Urothelium cell line (cell line): ENCODE measurements at places on chromosomes 1 and 21.

DNA sequence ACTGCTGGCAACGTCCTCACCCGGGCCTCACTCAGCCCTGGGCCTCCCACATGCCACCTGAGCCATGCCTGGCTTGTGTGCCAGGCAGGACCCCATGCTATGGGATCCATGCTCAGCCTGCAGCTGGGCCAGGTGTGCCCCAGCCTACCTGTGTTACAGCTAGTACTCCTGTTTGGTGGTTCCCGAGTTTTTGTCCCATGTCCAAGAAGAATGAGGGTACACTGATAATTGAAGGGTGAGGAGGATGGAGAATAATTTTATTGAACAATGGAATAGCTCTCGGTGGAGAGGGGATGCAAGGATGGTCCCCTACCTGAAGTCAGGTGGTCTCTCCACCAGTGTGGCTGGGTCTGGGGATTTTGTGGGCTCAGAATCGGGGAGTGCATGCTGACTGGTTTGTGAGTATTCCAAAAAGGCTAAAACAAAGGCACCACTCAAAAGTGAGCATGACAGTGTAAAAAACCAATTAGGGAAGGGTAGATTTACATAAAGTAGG lies 137.9 kb downstream of the TNFSF18 start:
- no peak for DNase-seq

DNA sequence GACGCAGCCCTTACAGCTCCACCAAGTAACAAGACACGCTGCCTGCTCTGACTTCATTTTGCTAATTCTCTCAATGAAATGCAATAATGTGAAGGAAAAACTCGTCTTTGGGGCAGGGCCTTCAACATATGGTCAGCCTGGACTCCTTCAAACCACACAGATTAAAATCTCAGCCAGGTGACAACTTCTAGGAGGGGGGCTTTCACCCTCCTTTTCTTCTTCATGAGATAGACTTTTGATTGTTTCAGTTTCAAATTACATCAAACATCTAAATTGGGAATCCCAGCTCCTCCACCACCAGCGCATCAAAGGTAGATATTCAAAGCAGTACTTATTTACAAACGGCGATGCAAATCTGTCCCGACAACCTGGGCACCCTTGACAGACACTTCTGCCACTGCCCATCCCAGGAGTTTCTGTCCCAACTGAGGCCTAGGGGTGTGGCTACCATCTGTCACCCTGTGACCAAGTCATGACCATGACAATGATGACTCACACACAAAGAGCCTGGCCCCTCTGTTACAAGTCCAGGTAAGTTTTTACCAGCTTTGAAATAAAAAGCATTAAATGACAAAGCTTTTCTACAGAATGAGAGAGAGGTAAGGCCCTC lies 29.7 kb downstream of the SSBP3 start:
- DNase-seq = peak; percentile 11

- no peak for DNase-seq
Observed at GRCh38 chr1:199878823-199879222, 148.7 kb upstream of the NR5A2 start.

- no peak for DNase-seq
Observed at GRCh38 chr1:219236933-219237610, 63.4 kb downstream of the LYPLAL1 start.

DNA sequence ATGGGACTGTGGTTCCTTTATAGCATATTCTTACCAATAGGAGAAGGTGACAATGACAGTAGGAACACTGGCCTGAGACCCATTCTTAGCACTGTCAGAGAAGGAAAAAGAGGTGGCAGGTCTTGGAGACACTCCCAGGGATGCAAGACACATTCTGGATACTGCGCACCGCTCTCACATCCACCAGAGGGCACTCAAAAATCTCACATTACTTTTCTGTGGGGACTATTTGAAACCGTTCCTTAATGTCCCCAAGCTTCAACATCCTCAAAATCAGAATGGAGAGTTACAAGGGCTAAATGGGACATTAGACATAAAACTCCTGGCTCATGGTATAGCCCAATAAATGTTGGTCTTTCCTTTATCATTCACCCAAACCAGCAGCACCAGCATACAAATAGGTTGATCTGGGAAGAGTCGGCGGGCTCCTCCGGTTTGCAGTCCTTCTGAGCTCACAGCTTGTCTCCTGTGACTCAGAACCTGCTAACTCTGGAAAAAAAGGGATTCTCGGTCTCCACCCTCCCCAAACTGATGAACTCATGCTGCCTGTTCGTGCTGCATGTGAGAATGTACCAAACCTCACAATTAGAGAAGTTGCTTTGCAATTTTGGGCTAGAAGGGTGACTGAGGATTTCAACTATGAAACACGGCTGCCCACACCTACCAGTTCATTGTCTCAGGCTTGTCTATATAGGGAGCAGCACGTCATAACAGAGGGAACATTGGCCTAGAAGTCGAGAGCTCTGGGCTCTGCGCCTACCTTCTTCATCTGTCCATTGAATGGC lies 40.2 kb downstream of the IL12RB2 start:
- peak; percentile 65 for DNase-seq

DNA sequence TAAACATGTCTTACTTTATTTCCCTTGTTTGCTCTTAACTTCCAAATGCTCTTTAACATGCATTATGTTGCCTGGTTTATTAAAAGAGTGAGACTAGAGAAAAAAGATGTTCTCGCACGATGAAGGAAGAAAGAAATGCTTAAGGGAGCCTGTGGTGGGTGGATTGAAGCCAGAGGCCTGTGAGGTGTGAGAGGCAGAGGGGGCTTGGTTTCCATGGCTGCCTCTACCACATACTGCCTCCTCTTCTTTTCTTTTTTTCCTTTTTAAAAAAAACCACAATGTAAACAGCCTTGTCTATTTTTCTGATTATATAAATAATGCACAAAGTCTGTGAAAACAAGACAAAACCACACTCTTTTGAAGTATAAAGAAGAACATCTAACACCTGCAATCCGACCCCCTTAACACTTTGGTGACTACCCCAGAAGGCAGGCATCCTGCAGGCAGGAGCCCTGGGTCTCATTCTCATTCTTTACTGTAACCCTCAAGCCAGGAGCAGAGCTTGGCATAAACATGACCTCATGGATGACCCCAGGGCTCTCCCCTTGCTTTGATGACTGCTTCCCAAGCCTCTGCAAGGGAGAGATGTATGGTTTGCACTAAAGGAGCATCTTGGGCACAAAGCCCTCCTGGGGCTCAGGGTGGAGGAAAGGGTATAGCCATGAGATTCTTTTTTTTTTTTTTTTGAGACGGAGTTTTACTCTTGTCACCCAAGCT lies 10.1 kb upstream of the PARP1 start:
- DNase-seq = no peak

DNA sequence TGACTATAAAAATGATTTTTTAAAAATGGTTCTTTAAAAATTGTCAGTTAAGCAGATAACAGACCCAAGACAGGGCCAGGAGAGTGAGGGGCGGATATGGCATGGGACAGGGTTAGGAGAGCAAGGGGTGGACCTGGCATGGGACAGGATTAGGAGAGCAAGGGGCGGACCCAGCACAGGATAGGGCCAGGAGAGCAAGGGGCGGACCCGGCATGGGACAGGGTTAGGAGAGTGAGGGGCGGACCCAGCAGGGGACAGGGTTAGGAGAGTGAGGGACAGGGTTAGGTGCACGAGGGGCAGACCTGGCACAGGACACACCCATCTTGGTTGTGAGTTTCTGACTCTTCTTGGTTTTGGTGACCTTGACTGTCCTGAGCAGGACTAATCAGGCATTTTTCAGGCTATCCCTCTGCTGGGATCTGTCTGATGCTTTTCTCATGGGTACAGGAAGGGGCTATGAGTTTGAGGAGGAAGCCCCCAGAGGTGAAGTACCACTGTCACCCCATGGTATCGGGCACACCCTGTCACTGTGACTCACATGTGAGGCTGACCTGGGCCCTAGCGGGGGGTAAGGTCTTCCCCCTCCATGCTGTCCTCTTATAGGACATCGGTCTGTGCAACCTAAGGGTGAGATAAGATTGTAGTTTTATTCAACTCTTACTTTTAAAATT lies 159.0 kb upstream of the COL6A1 start:
- no peak for DNase-seq
